MV-4-11 (cell line): ENCODE measurements at places on chromosomes 13 and 19.
A peak's percentile ranks its signal among the peaks of the same experiment; 100 is the strongest.

DNA sequence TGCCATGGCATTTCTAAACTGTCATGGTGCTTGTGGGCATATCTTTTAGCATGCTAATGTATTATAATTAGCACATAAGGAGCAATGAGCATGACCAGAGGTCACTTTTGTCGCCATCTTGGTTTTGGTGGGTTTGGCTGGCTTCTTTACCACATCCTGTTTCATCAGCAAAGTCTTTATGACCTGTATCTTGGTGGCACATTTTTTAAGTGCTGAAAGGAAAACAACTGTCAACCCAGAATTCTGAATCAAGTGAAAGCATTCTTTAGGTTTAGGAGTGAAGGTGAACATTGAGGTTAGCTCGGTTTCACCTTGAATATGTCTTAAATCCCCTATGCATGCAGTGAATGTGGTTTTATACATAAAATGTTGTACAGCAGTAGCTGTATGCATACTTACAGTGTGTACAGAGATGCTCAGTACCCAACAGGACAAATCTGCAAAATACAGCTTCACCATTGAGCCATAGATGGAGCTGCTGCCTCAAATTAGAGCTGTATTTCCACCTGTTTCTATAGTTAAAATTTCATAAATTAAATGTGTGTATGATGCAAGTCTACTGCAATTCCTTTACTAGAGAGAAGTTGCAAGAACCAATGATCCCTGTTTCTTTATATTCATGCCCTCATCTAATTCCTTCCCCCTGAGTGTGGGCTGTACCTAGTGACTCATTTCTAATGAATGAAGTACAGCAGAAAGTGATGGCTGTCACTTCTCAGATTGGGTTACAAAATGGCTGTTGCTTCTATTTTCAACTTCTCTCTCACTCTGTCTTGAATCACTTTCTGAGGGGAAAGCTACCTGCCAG, 25.2 kb upstream of the IGSF23 start:
- peak; percentile 100 for DNase-seq

GRCh38 chr13:28492569-28493367, 2.2 kb downstream of the FLT1 start:
- DNase-seq, result peak; percentile 20

- no peak for DNase-seq
Observed at GRCh38 chr13:26878438-26878837, 117.9 kb upstream of the GPR12 start.

DNA sequence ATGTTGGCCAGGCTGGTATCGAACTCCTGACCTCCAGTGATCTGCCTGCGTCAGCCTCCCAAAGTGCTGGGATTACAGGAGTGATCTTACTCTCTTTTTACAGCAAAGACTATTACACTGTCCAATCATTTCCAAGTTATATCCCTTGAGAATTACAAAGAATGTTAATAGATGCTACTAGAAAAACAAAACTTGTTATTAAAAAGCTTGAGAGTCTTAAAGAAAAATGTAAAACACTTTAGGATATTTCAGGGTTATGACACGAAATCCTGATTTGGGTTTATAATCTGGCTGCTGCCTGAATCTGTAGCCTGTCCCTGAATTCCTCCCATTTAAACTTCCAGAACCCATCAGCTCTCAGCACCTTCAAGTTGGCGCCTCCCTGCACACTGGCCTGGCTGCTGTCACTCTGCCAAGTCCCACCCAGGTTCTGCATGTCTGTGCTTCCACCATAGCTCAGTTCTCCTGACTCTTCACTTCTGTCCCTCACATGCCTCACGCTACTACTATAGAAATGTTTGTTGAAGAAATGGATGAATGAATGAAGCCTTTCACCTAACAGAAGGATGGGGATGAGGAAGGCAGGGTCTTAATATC, 55.8 kb upstream of the RFXAP start:
- no peak for DNase-seq

- no peak for DNase-seq
Observed at GRCh38 chr13:77412116-77412635, 85.3 kb upstream of the MYCBP2 start.

- DNase-seq, result no peak
Observed at GRCh38 chr19:31430381-31430780, 81.1 kb upstream of the TSHZ3 start.

DNA sequence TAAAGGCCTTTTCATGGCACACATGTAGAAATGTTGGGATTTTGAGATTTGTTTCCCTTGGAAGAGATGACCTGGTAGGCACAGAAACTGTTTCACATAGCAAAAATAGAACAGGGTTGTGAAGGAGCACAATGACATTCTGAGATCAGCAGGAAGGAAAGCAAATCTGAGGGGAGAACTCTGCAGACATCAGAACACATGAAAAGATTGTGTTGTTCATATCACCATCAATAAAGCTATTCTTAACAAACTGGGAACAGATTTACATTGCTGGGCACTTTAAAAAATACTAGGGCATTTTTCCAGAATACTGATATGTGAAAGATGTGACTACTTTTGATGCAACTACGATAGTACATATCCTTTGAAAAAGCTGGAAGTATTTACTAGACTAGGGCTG, 481.7 kb downstream of the MYO16 start:
- no peak for DNase-seq

GRCh38 chr13:25867038-25867437, 184.8 kb downstream of the SHISA2 start:
- DNase-seq, result no peak

DNA sequence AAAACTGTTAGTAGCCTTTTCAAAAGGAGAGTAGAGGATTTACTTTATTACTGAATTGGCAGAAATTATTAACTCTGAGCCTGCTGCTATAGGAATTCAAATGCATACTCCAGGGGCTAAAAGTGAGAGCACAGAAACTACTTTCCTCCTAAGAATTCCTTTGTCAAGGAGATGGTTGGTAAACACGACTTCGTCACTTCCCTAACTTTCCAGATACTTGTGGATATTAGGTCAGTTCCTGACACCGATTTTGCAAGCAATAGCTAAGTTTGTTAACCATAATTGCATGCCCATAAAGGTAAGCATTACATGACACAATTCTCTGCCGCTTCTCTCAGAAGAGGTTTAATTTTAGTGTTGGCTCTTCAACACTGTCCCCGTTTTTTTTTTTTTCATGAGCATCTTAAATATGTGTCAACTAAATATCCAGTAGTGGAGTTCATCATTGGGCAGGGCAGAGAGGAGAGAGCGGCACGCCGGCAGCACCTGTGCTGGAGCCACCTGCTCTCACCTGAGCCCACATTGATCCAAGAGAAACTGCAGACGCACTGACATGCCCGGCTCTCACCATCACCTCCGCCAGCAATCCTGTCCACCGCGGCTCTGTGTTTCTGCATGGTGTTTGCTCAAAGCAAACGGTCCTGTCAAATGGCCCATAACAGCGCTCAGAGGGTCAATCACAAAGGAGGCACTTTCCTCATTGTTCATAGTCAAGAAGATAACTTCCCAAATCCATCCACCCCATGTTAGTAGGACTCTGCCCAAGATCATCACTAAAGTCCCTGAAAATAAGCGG, 2.6 kb downstream of the MED26 start:
- no peak for DNase-seq

GRCh38 chr19:29211562-29212355, 1.2 kb downstream of the UQCRFS1 start:
- DNase-seq, result peak; percentile 15

DNA sequence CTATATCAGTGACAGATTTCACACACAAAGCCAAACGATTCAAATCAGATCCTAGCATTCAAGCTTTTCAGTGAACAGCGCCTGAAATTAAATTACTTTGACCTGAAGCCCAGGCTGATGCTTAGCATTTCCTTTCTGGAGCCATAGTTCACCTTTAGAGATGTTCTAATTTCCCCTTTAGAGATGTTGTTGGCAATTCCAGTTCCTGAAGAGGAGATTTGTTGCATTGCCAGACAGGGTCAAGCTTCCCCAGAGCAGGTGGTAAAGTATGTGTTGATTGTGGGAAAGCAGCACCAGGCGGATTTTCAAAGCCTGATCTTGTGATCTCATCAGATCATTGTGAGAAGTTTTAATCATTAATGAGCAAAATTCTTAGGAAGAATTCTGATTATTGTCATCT, 609.8 kb upstream of the KLF12 start:
- no peak for DNase-seq

DNA sequence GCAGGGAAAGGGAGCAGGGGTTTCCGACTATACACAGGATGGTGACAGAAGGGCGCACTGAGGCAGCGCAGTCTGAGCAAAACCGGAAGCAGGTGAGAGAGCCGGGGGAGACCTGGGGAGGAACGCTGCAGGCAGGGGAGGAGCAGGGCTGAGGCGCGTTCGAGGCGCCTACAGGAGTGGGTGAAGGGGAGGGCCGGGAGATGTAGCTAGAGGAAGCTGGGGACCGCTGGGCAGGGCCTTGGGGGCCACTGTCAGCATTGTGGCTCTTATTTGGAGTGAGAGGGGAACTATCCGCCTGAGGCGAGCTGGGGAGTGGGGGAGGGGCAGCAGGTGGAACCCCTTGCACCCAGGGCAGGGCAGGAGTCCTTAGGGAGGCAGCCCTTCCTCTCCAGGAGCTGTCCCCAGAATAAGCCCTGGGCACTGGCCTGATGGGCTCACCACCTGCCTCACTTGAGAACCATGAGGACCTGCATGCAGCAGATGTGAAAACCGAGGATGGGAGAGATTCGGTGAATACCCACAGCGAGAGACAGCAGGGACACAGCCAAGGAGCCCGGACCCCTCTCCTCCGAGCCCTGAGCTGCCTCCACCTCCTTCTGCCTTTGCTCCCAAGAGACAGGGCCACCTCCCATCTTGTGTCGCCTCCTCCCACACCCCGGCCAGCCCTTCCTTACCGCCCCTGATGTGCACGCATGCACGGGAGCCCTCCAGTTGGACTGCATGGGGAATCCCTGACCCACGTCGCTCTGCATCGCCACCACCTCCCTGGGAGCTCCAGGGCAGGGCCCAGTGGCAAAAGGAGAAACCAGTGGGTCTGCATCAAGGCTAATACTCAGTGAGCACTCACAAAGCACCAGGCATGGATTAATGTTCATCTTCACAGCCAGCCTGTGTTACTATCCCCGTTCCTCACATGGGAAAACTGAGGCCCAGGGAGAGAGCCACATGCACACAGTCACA, 10.3 kb downstream of the AKT2 start:
- no peak for DNase-seq

- DNase-seq, result no peak
Observed at GRCh38 chr19:46015687-46016425, 7.0 kb downstream of the PGLYRP1 start.

- DNase-seq, result peak; percentile 66
Observed at GRCh38 chr19:48354332-48354992, 9.3 kb downstream of the TMEM143 start.

DNA sequence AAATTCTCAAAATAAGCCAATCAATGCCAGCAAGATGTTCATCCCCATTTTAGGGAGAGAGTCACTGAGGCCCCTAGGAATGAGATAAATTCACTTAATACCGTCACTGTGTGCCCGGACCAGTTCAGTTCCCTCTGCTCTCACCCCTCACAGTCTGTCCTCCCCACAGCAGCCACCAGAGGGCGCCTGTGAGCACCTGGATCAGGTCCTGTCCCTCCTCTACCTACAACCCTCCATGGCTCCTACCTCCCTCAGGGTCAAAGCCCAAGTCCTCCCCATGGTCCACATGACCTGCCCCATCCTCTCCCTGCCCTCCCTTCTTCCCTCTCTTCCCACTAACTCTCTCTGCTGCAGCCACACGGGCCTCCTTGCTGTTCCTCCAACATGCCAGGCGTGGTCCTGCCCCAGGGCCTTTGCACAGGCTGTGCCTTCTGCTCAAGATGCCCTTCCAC, 42.0 kb upstream of the NFIC start:
- DNase-seq, result peak; percentile 41

DNA sequence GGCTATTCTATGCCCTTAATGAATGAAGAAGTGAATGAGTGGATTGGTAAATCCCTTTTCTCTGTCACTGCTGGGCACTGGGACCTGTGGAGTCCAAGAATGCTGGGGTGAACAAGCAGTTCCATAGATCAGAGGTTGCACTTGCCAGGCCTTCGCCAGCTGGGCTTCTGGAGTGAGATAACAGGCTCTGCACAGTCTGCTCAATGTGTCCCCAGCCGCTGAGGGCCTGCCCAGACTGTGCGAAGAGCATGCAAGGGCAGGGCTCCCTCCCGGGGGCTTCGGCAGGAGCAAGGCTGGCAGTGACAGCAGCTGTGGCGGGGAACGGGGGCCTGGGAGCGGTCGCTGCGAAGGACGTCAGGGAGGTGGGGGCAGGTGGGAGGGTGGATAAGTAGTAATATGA, 51.3 kb downstream of the ZNF536 start:
- no peak for DNase-seq

GRCh38 chr13:91046715-91047327, 300.7 kb upstream of the MIR17HG start:
- no peak for DNase-seq

GRCh38 chr19:39351537-39352064, 9.4 kb downstream of the SAMD4B start:
- peak; percentile 62 for DNase-seq

DNA sequence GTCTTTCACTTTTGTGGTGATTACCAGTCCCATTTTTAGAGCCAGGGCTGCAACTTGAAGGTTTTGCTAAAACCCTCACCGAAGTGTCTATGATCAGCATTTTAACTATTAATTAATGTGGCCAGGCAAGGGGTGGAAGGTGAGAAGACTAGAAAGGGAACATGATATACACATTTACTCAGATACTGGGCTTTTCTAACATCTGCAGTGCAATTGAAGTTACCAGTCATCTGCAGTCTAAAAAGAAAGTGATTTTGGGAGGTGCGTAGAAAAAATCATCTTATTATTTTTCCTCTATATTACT, 481 bp downstream of the ALOX5AP start:
- no peak for DNase-seq
